ENCODE measurements at places on chromosomes 3 and 15. TPM values are rescaled to one million over a fixed set of nuclear protein-coding genes. Genes with fewer than 3 reads are reported as not detected.

BBX gene
- 45.4 TPM for total RNA-seq

CCRL2 gene
- 5.3 TPM for total RNA-seq

STRA6 gene
- total RNA-seq: not detected

SEC22C gene
- total RNA-seq: 56.0 TPM

PROK2 gene
- total RNA-seq: 0.60 TPM

DNA sequence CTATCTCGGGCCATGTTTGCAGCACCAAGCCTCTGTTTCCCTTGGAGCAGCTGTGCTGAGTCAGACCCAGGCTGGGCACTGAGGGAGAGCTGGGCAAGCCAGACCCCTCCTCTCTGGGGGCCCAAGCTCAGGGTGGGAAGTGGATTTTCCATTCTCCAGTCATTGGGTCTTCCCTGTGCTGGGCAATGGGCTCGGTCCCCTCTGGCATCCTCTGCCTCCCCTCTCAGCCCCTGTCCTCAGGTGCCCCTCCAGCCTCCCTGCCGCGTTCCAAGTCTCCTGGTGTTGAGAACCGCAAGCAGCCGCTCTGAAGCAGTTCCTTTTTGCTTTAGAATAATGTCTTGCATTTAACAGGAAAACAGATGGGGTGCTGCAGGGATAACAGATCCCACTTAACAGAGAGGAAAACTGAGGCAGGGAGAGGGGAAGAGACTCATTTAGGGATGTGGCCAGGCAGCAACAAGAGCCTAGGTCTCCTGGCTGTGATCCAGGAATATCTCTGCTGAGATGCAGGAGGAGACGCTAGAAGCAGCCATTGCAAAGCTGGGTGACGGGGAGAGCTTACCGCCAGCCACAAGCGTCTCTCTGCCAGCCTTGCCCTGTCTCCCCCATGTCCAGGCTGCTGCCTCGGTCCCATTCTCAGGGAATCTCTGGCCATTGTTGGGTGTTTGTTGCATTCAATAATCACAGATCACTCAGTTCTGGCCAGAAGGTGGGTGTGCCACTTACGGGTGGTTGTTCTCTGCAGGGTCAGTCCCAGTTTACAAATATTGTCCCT is 1.2 kb downstream of the RHO start:
- H3K27me3 ChIP-seq: no peaks in the 10 kb centered on the region
- DNase-seq: no peak
- no peak overlapping the region for H3K27ac ChIP-seq
- H3K4me1 ChIP-seq: no peaks in the 10 kb centered on the region
- no peak overlapping the region for H3K4me3 ChIP-seq

GRCh38 chr3:15923640-15924405 is 126.0 kb upstream of the ANKRD28 start:
- H3K27ac ChIP-seq: no peak overlapping the region
- H3K27me3 ChIP-seq: peaks cover 6% of the 10 kb centered on the region
- H3K4me1 ChIP-seq: peaks cover 2% of the 10 kb centered on the region
- no peak overlapping the region for H3K4me3 ChIP-seq

DNA sequence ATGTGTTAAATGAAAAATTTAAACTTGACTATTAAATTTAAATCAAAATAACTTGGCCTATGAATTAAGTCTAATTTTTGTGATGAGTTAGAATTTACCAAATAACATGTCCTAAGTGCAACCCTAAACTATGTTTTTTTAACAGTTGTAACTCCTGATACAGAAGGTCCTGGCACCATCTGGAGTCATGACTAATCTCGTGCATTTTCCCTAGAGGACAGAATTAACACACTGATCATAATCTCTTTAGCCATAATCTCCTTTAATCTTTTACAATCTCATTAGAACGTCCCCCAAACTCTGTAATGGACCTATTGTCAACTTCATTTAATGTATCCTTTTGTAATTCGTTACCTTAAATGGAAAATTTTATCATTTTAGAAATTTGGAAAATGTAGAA is 100.6 kb downstream of the SUCNR1 start:
- H3K27me3 ChIP-seq: peaks cover 2% of the 10 kb centered on the region
- no peak overlapping the region for H3K4me3 ChIP-seq
- no peak for DNase-seq
- no peaks in the 10 kb centered on the region for H3K4me1 ChIP-seq
- no peaks in the 10 kb centered on the region for H3K36me3 ChIP-seq
- H3K27ac ChIP-seq: no peak overlapping the region

- DNase-seq: no peak
- H3K36me3 ChIP-seq: no peaks in the 10 kb centered on the region
- peaks cover 14% of the 10 kb centered on the region for H3K27me3 ChIP-seq
- no peak overlapping the region for H3K4me3 ChIP-seq
- H3K27ac ChIP-seq: no peak overlapping the region
- no peaks in the 10 kb centered on the region for H3K4me1 ChIP-seq
Observed at GRCh38 chr3:151009981-151010380, 37.5 kb upstream of the CLRN1 start.

DNA sequence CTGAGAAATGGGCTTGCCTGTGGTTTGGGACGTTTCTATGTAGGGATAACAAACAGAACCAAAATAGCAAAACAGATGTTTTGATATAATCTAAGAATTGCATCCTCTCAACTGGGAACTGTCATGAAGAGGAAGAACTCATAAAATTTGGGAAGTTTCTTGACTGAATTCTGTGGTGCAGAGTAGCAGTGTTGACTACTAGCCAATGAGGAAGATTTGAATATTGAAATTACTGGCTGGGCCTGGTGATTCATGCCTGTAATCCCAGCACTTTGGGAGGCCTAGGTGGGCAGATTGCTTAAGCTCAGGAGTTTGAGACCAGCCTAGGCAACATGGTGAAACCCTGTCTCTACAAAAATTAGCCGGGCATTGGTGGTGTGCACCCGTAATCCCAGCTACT is 42.2 kb downstream of the ZNF609 start:
- H3K36me3 ChIP-seq: peaks cover 52% of the 10 kb centered on the region
- H3K4me3 ChIP-seq: peak overlapping the region; percentile 37
- H3K27me3 ChIP-seq: no peaks in the 10 kb centered on the region
- H3K27ac ChIP-seq: peak overlapping the region; percentile 92
- no peak for DNase-seq

DNA sequence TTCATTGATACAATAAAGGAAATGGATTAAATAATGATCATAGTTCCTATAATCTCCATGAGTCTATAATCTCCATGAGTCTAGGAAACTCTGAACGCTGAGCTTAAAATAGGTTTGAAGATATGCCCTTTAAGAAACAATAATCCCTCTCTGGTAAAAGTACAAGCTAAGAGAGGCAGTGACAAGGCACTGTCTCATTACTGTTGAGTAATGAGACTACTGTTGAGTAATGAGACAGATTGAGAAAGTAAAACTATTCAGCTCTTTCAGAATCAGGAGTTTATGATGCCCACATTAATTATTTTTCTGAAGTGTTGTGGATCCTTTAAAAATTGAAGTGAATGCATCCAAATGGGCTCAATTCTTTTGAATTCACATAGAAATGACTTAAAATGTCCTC is 235.5 kb upstream of the THRB start:
- H3K27ac ChIP-seq: no peak overlapping the region
- no peak for DNase-seq
- H3K4me1 ChIP-seq: no peaks in the 10 kb centered on the region
- no peaks in the 10 kb centered on the region for H3K36me3 ChIP-seq
- no peak overlapping the region for H3K4me3 ChIP-seq

- H3K4me1 ChIP-seq: no peaks in the 10 kb centered on the region
- H3K36me3 ChIP-seq: no peaks in the 10 kb centered on the region
- H3K4me3 ChIP-seq: no peak overlapping the region
- H3K27me3 ChIP-seq: peaks cover 12% of the 10 kb centered on the region
Observed at GRCh38 chr15:38297623-38298388, 45.2 kb downstream of the SPRED1 start.

DNA sequence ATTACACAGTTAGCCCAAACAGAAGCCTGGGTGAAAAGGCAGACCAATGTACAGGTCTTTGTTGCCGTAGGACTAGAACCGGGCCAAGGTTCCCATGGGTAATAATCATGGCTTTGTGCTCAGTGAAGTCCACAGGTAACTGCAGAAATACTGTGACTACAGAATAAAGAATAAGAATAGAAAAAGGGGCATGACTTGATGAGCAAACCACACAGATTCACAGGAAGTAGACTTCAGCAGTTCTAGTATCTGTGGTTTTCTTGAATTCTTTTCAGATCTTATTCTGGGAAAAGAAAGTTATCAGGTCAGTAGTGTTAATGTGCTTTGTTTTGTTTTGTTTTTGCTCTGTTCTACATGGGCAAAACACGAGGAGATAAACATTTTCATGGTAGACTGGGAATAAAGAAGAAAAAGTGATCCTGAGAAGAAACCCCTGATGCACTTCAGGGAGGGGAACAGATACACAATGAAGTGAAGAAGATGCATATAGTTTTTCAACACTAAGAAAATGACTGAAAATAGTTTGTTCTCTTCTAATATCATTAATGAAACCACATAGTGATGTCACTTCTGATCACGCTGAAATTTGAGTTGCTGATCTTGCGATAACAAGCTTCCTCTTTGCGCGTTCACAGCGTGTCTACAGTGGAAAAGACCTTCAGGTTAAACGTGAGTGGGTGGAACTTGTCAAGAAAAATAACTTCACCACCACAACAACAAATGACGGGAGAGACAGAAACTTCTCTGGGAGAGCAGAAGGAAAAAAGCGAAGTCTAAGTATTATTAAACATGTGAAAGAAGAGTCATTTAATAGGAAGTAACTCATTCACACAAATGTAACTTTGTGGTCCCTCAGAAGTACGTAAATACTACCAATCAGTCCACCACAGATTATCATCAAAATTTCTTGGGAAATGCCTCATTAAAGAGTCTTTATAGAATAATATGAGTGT is 315.8 kb upstream of the SATB1 start:
- H3K27me3 ChIP-seq: no peaks in the 10 kb centered on the region
- H3K27ac ChIP-seq: peak overlapping the region; percentile 97

GRCh38 chr15:33675246-33675645 is 293.1 kb upstream of the CHRM5 start:
- H3K4me1 ChIP-seq: no peaks in the 10 kb centered on the region
- H3K36me3 ChIP-seq: no peaks in the 10 kb centered on the region
- no peak overlapping the region for H3K4me3 ChIP-seq
- H3K27ac ChIP-seq: no peak overlapping the region

GRCh38 chr15:32884146-32884545 is 166.3 kb downstream of the GREM1 start:
- no peak overlapping the region for H3K4me3 ChIP-seq
- H3K4me1 ChIP-seq: no peaks in the 10 kb centered on the region
- no peaks in the 10 kb centered on the region for H3K36me3 ChIP-seq
- H3K27ac ChIP-seq: no peak overlapping the region

GRCh38 chr3:48412375-48413001 is 17.4 kb downstream of the PLXNB1 start:
- no peaks in the 10 kb centered on the region for H3K27me3 ChIP-seq
- DNase-seq: no peak
- no peaks in the 10 kb centered on the region for H3K36me3 ChIP-seq
- H3K27ac ChIP-seq: no peak overlapping the region
- H3K4me1 ChIP-seq: no peaks in the 10 kb centered on the region

GRCh38 chr3:15361494-15362214 is 29.3 kb upstream of the SH3BP5 start:
- H3K4me3 ChIP-seq: peak overlapping the region; percentile 10
- DNase-seq: peak; percentile 31
- no peaks in the 10 kb centered on the region for H3K27me3 ChIP-seq
- H3K36me3 ChIP-seq: peaks cover under 1% of the 10 kb centered on the region

DNA sequence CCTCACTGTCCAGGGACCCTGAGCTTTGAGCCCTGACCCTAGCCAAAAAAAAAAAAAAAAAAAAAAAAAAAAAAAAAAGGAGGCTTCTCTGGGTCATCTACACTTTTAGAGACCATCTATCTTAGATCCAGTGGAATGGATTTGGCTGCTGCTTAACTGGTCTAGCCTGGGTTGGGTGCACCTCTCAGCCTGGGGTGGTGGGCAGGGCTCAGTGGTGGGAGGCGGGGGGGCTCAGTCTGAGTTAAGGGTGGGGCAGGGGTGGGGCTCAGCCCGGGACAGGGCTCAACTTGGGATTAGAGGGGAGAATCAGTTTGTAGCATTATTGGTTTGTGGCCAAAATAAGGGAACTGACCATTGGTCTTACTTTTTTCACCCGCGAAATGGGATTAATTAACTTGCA is 139.2 kb downstream of the TPRA1 start:
- peaks cover 3% of the 10 kb centered on the region for H3K4me1 ChIP-seq
- no peak for DNase-seq
- H3K27me3 ChIP-seq: peaks cover 24% of the 10 kb centered on the region
- H3K27ac ChIP-seq: no peak overlapping the region
- no peaks in the 10 kb centered on the region for H3K36me3 ChIP-seq

DNA sequence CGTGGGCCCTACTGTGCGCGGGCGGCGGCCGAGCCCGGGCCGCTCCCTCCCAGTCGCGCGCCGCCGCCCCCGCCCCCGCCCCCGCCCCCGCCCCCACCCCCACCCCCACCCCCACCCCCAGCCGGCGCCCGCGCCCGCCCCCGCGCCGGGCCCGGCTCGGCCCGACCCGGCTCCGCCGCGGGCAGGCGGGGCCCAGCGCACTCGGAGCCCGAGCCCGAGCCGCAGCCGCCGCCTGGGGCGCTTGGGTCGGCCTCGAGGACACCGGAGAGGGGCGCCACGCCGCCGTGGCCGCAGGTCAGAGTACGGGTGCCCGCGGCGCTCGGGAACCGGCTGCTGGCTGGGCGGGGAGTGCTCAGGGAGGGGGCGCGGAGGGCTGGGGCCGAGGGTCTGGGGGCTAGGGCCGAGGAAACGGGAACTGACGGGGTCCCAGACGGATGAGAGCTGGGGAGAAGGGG is 1.1 kb upstream of the PPARG start:
- H3K36me3 ChIP-seq: no peaks in the 10 kb centered on the region
- peak overlapping the region; percentile 45 for H3K4me3 ChIP-seq

GRCh38 chr3:141383555-141384129 is 15.3 kb downstream of the ZBTB38 start:
- peaks cover 8% of the 10 kb centered on the region for H3K4me1 ChIP-seq
- H3K27ac ChIP-seq: no peak overlapping the region
- H3K27me3 ChIP-seq: peaks cover 12% of the 10 kb centered on the region
- no peak for DNase-seq
- H3K36me3 ChIP-seq: no peaks in the 10 kb centered on the region

- no peaks in the 10 kb centered on the region for H3K27me3 ChIP-seq
- no peak overlapping the region for H3K4me3 ChIP-seq
- no peak for DNase-seq
- peaks cover 3% of the 10 kb centered on the region for H3K36me3 ChIP-seq
- peaks cover 40% of the 10 kb centered on the region for H3K4me1 ChIP-seq
- H3K27ac ChIP-seq: no peak overlapping the region
Observed at GRCh38 chr3:14876921-14877333, 58.2 kb downstream of the FGD5 start.

DNA sequence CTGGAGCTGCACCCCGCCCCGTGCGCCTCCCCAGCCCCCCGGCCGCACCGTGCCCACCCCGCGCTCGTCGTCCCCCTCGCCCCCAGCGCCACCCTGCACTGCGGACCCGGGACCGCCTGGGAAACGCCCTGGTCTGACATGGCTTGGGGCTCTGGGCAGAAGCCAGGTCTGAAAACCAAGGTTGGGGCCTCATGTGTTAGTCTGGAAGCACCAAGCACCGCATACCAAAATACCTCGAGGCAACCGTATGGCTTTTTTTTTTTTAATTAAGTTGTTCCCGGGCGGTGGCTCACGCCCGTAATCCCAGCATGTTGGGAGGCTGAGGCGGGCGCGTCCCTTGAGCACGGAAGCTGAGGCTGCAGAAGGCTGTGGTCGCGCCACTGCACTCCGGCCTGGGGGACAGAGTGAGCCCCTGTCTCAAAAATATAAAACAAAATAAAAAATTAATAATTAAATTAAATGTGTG is 91.5 kb upstream of the CHD2 start:
- peak overlapping the region; percentile 91 for H3K4me3 ChIP-seq
- peaks cover 55% of the 10 kb centered on the region for H3K4me1 ChIP-seq
- H3K36me3 ChIP-seq: peaks cover 12% of the 10 kb centered on the region
